ENCODE measurements at places on chromosomes 2 and 18.

DNA sequence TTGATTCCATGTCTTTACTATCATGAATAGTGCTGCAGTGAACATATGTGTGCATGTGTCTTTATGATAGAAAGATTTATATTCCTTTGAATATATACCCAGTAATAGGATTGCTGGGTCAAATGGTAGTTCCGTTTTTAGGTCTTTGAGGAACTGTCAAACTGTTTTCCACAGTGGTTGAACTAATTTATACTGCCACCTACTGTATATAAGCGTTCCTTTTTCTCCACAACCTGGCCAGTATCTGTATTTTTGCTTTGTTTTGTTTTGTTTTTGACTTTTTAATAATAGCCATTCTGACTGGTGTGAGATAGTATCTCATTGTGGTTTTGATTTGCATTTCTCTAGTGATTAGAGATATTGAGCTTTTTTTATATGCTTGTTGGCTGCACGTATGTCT lies 641.6 kb downstream of the SUCLG1 start:
- no peak for DNase-seq

GRCh38 chr2:59301466-59302402 lies 1060.6 kb upstream of the FANCL start:
- no peak for DNase-seq

DNA sequence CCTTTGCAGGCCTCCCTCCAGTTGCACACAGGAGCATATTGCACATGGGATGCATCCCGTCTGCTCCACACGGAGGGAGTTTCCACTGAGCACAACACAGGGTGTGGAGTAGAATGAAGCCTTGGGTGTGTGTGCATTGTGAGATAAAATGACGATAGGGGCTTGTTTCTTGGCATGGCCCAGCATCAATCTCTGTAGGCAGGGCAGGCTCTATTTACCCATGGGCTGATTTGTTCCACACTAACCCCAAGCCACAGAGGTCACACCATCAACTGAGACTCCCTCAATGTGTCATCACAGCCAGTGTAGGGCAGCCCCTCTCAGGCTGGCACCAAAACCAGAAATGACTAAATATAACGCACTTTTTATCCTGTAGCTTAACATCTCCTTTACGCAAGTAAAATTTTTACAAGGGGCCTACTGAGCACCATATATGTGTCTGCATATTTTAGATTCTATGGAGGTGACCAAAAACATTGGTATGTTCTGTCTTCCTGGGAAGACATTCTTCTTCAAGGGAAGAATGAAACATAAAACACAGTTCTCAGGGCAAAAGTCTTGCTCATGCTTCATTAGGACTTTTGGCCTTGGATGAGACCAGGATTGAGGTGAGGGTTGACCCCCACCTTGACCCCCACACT lies 2.7 kb upstream of the GKN1 start:
- no peak for DNase-seq

GRCh38 chr2:218863021-218863520 lies 3.5 kb downstream of the WNT6 start:
- no peak for DNase-seq

DNA sequence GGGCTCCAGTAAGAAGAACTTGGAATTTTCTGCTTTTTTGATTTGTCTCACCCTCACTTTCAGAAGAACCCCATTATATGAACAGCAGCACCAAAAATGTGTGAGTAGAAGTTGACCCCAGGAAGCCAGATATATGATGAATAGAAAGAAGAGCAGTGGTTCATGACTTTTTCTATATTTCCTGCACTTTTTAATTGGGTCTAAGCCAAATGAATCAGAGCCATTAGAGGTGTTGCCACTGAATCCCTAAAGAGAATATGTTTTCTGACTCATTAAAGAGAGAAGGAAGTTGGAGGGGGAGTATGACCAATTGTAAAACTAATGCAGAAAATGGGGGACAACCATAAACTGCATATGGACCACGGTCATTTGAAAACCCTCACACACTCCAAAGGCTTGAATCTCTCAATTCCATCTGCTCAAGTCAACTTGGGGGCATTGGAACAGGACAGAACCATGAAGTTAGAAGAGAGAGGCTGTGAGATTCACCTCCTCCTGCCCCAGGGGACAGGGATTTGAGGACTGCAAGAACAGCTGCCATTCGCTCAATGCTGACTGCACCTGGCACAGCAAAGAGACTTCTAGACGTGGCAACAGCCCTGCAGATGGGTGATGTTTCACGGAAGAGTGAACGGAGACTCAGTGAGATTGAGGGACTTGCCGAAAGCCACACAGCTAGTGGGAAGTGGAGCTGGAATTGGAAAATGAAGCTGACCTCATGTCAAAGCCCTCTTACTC lies 3.0 kb downstream of the DAPL1 start:
- no peak for DNase-seq

- DNase-seq: no peak
Measured at GRCh38 chr2:190802129-190802528, 78.5 kb upstream of the GLS start.

DNA sequence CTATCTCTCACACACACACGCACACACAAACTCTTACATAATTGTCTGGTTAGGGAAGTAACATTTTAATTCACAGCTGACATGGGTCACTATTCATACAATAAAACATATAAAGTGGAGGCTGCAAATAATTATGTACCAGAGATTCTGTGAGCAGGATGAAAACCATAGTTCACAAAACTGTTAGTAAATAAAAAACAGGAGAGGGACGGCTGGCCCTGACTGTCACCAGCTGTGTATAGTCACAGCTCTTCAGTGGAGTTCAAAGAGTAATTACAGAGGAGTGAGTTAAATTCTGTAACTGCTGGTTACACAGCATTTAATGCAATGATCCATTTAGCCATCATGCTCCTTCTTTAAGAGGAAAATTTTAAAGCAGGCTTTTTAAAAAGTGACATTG lies 76.9 kb downstream of the NRXN1 start:
- DNase-seq: no peak

- peak; percentile 45 for DNase-seq
Measured at GRCh38 chr2:227460070-227460485, 11.9 kb upstream of the AGFG1 start.

DNA sequence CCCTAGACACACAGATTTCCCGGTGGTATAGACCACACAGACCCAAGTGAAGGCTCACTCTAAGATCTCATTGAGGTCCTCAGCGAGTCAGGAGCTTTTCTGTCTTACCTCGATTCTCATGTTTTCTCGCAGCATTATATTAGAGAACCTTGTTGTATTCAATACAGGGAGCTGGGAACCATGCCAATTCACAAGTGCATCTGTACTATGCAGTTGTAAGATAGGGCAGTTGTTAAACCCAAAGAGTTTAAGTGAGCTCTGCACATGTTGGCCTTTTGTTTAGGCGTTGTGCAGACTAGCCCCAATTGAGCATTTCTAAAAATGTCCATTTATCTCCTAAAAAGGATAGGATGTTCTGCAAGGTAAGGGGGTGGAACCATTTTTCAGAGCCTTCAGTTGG lies 59.6 kb downstream of the FEZ2 start:
- no peak for DNase-seq

GRCh38 chr2:3361518-3362389 lies 15.9 kb downstream of the EIPR1 start:
- no peak for DNase-seq

GRCh38 chr2:96427917-96428316 lies 77.2 kb downstream of the NEURL3 start:
- no peak for DNase-seq

- no peak for DNase-seq
Measured at GRCh38 chr2:45750484-45750883, 99.0 kb downstream of the PRKCE start.

DNA sequence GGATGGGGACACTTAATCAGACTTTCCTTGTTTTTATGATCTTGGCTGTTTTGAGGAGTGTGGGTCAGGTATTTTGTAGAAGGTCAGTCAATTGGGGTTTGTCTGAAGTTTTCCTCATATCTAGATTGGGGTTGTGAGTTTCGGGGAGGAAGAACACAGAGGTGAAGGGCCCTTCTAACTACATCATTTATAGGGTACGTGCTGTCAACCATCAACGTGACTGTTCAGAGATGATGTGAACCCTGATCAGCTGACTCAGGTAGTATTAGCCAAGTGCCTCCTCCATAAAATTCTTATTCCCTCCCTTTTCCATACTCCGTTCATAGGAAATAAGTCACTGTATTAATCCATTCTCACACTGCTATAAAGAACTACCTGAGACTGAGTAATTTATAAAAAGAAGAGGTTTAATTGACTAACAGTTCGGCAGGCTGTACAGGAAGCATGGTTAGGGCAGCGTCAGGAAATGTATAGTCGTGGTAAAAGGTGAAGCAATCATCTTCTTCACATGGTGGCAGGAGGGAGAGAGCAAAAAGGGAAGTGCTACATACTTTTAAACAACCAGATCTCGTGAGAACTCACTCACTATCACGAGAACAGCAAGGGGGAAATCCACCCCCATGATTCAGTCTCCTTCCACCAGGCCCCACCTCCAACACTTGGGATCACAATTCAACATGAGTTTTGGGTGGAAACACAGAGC lies 547.1 kb upstream of the LINC00305 start:
- DNase-seq: no peak

GRCh38 chr18:78758496-78758895 lies 221.1 kb upstream of the SALL3 start:
- DNase-seq: no peak

DNA sequence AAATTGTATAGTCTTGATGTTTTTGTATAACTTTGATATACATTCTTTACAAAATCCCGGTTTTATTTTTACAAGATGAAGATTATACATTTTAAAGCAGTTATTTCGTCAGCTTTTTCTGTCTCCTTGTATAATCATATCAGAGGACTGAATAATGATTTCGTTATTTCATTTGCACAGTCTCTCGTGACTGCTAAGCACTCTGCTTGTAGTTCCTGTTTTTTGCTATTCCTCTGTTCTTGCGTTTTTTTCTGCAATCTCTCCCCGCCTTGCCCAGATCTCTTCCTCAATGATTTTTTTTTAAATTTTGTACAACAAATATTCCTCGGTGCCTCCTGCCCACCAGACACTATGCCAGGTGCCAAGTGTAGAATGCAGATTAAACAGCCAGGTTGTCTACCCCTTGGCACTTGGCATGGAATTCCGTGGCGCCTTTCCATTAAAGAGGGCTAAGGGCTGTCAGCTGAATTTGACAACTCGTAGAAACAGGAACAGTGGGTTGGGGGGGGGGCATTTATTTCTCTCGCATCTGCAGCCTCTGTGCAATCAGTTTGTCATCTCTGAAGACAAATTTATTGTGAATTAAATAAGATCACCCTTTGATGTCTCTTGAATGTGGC lies 69.6 kb downstream of the KLHL29 start:
- no peak for DNase-seq

GRCh38 chr2:48016225-48017019 lies 110.1 kb upstream of the FBXO11 start:
- no peak for DNase-seq

DNA sequence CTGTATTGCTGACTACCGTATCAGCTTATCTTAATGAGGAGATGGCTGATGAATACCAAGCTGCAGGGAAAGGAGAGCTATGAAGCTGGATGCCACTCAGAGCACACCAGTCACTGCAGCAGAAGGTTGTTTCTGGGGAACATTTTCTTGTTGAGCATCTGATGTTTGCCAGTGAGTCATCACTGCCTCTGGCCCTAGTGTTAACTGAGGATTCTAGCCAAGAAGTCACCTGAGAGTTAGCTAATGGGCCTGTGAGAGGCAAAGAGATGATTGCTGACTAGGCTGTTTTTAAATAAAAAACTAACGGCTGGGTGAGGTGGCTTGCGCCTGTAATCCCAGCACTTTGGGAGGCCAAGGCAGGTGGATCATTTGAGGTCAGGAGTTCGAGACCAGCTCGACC lies 37.9 kb downstream of the CCDC150 start:
- no peak for DNase-seq

GRCh38 chr2:145068509-145068908 lies 548.6 kb upstream of the ZEB2 start:
- DNase-seq: no peak

GRCh38 chr2:187424146-187424545 lies 23.9 kb downstream of the CALCRL start:
- no peak for DNase-seq

DNA sequence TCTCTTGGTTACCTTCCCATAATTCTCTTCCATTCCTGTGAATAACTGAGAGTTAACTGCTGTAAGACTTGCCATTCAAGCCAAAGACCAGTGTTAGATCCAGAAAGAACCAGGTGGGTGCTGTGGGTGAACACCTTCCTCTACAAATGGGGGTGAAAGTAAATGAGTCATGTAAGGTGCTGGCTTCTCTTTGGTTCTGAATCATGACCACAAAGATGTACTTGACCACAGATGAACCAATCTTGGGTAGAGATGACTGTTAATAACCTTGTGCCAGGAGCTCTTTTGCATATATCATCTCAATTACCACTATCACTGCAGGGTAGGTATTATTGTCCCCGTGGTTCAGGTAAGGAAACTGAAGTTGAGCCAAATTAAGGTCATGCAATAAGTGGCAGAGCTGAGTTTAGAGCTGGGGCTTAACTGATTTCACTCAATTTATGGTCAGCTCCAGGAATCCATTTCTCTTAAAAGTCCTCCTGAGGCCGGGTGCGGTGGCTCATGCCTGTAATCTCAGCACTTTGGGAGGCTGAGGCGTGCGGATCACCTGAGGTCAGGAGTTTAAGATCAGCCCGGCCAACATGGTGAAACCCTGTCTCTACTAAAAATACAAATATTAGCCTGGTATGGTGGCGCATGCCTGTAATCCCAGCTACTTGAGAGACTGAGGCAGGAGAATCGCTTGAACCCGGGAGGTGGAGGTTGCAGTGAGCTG lies 244.9 kb upstream of the CXCR4 start:
- DNase-seq: no peak

- DNase-seq: no peak
Measured at GRCh38 chr18:12254136-12254819, at the start of gene CIDEA. TSS of gene CIDEA (plus strand) at chr18:12254361. CDS start at chr18:12254384, 23 bp downstream.
